Left ventricle myocardium superior (tissue), 1 donor: ENCODE measurements at places on chromosomes 5 and 9. TPM values are rescaled to one million over a fixed set of nuclear protein-coding genes. Genes with fewer than 3 reads are reported as not detected.
A peak's percentile ranks its signal among the peaks of the same experiment; 100 is the strongest.

DNA sequence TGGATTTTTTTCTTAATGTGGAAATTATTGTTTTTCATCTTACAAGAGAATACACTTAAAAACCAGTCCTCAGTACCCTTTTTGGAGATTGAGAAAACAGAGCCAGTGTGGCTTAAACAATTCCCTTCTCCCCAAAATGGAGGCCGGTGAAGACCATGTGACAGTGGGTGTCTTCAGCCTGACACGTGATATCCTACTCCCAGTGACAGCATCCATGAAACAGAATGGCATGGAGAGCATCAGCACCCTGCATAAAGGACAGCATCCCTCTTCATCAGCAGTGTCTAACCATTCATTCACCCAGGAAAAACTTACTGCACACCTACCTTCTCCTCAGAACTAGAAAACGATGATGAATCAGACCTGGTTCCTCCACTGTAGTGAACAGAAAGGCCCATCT, 103.4 kb upstream of the RAI14 start:
- no peak for DNase-seq

- peak; percentile 71 for DNase-seq
Measured at GRCh38 chr5:177495243-177496060, 2.0 kb downstream of the PDLIM7 start.

The MYORG gene
- 5.3 TPM for total RNA-seq

DNA sequence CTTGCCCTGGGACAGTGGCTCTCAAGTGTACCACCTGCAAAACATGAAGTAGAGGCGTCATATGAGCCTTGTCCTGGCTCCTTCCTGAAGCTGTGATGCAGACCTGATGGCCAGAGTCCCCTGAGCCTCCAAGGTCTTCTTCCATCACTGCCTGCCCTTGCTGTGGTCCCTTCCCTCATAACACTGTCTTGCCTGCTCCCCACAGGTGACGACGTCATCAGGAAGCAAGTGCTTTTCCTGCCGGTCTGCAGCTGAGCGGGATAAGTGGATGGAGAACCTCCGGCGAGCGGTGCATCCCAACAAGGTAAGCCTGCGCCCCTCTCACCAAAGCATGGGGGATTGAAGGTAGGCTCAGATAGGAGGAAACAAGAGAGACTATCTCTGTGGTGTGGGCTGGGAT, 107.3 kb downstream of the DAB2IP start:
- no peak for DNase-seq

The LNPEP gene
- 53.0 TPM for total RNA-seq

GRCh38 chr5:134101686-134102439, 12.6 kb upstream of the TCF7 start:
- DNase-seq, result peak; percentile 78

DNA sequence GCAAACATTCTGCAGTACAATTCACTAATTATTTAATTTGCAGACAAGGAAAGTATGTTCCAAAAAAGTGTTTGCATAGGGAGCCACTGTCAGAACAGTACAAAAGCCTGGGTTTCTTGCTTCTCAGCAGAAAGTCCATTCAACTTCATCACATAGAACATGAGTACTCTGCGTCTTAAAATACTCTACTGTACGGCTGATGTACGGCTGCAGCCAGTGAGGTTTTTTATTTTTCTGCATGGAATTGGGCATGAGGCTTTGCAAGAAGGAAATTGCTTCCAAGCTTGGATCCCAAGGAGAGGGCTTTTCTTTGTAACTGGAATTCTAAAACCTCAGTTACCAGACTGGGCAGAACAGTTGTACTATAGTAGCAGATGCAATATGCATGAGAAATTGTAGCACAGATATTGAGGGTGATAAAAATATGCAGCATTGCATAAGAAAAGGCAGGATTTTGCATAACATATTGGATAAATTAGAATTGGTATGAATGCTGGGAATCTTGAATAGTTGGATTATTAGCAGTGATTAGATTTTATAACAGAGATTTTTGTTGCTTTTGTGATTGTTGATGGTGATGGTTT, 178.1 kb upstream of the CDH9 start:
- DNase-seq, result no peak

DNA sequence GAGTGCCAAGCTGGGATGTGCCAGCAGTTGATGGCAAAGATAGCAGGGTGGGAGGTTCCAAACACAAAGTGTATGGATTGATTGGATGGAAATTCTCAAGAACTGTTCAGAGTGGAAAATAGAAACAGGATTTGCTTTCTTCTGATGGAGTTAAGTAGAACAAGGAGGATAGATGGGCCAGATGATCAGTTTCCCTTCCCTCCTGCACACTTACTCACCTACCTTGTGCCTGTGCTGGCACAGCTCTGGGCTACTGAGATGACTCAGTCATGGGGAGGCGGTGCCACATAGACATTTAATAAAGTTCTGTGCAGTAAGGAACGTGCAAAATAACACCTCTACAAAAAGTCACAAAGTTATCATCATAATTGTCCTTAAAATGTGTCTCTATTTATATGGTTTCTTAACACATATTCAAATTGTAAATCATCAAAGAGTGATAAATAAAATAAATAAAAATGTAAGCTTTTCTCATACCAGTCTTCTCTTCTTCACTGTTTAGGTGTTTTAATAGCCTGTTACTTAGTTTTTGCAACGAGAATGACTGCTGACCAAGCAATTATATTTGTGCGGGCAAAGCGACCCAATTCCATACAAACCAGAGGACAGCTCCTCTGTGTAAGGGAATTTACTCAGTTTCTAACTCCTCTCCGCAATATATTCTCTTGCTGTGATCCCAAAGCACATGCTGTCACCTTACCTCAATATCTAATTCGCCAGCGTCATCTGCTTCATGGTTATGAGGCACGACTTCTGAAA, 12.7 kb downstream of the PTPDC1 start:
- DNase-seq, result no peak

- DNase-seq, result no peak
Measured at GRCh38 chr5:891837-892393, 686 bp downstream of the BRD9 start.

The LURAP1L gene
- total RNA-seq, result 2.4 TPM

DNA sequence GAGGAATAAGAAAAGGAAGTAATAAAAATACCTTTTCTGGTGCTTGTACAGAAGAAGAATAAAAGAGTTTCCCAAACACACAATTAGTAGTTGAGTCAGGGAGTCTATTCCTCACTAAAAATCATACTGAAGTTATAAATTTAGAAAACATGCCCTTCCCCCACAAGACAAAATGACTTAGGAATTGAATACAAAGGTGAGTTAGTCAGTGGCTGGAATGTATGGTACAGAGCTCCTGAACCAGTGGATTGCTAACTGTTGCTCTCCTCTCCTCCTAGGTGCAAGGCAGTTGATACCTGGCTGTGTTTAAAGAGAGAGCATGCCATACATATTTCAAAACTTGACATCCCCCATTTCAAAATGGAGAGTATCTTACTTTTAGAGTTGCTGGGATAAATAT, 1.9 kb downstream of the GDA start:
- no peak for DNase-seq

DNA sequence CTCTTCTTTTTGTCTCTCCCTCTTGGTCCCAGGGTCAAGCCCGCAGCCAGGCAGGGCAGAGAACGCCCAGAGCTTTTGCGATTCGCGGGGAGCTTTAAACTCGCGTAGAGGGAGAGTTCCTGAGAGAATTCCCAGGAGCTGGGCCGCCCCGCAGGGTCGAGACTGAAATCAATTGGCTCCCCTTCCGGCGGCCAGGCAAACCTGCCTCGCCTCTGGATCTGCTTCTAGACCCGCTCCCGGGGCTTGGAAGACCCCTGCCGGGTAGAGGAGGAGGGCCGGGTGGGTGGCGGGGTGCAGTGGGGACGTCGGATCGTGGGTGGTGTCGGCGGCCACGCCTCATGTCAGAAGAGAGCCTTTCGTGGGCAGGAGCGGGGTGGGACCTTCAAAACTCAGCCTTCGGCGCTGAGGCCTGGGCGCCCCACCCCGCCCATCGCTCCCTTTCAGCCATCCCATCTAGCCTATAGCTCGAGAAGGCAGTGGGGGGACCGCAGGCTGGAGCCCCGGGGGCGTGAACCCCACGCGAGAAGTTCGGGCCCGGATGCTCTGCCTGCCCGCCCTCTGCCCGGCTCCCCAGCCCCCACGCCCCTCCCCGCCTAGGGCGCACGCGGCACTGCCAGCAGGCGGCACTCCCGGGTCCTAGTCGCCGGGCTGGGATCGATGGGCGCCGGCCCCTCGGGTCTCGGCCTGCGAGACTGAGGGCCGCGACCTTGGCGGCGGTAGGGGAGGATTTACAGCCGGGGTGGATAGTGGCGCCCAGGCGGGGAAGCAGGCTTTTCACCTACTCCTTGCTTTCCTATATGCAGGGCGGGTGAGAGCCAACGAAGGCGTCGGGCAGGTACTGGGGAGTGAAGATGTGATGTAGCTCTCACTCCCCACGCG, 6.1 kb downstream of the PRDM6 start:
- DNase-seq, result no peak

DNA sequence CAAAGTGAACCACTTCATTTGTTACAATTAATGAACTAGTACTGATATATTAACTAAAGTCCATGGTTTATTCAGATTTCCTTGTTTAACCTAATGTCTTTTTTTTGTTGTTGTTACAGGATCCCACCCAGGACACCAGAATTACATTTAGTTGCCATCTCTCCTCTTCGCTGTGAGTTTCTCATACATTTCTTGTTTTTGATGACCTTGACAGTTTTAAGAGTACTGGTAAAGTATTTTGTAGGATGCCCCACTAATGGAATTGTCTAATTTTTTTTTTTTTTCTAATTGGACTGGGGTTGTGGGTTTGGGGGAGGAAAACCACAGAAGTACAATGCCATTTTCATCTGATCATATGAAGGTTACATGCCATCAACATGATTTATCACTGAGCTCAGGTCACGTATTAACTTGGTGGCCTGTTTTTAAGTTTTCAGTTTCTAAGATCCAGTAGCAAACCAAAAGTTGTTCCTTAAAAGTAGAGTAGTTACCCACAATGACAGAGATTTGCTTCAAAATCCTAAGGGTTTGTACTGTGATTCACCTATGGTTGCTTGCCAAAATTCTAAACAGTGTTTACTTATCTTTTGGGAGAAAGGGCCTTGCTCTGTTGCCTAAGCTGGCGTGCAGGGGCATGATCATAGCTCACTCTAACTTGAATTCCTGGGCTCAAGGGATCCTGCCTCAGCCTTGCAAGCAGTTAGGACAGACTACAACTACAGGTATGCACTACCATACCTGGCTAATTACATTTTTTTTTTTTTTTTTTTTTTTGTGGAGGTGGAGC, 4.5 kb upstream of the OTULIN start:
- DNase-seq, result no peak

The SPEF2 gene
- 2.7 TPM for total RNA-seq

- DNase-seq, result no peak
Measured at GRCh38 chr5:135851915-135852845, 17.7 kb downstream of the SLC25A48 start.

DNA sequence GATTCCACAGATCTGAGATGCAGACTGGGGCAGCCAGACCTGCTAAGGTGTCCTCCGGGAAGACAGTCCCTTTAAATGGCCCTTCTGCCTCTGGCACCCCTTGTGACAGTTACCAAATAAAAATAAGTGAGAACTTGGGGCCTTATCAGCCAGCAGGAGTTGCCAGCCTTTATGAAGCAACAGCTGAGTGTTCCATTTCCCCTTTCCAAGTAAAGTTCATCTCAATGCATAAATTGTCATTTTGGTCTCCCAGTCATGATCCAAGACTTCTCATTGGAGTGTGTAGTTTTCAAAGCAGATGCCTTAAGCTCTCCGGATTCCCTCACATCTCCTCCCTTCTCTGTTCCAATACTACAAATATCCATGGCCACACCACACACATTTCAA, 4.1 kb downstream of the PTCH1 start:
- no peak for DNase-seq

- no peak for DNase-seq
Measured at GRCh38 chr5:39360471-39361111, 3.7 kb downstream of the C9 start.

The SLC28A3 gene
- total RNA-seq, result 1.2 TPM

The OCLN gene
- 1.6 TPM for total RNA-seq

DNA sequence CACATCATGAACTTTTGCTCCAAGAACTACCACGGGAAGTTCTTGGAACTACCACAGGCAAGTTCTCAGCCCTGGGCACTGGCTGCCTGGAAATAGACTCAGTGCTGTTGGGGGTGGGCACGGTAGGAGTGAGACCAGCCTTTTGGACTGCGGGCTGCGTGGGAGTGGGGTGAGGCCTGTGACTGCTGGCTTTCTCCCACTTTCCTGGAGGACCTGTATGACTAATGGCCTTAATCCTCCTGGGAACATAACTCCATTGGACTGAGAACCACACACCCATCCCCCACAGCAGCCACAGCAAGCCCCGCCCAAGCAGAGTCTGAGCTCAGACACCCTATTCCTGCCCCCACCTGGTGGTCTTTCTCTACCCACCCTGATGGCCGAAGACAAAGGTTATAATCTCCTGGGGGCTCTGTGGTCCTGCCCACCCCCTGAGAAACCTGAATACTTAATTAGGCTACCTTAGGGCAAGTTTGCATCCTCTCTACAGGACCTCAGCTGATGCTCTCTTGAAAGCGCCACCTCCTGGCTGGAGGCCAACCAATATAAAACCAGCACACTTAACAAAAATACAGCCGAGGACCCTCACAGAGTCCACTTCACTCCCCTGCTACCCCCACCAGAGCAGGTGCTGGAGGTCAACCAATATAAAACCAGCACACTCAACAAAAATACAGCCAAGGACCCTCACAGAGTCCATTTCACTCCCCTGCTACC, 112.6 kb downstream of the CACNA1B start:
- peak; percentile 14 for DNase-seq

GRCh38 chr9:137273095-137273490, 4.4 kb upstream of the TOR4A start:
- no peak for DNase-seq

DNA sequence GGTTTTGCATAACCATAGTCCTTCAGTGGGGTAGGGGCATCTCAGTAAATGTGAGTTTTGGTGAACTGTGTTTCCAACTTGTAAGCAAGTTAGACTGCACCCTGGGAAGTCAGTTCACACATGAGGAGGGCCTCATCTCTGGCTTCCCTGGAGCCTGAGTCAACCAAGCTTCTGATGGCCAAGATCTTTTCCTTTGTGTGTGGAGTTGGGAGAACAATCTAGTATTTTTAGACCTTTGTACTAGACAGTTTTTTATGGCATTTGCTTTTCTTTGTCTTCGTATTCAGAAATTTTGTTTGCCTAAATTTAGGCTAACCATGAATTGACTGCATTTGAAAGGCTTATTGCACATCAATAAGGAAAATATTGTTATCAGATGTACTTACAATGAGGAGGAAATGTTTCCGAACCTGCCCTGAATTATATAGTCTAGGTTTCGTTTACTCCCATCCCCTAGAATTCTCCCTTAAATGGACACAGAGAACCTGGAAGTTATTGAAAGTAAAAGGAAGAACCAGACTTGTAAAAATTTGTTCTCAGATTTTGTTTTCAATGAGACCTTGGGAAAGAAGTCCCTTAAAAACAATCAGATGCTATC, 204.6 kb downstream of the AOPEP start:
- DNase-seq, result no peak

DNA sequence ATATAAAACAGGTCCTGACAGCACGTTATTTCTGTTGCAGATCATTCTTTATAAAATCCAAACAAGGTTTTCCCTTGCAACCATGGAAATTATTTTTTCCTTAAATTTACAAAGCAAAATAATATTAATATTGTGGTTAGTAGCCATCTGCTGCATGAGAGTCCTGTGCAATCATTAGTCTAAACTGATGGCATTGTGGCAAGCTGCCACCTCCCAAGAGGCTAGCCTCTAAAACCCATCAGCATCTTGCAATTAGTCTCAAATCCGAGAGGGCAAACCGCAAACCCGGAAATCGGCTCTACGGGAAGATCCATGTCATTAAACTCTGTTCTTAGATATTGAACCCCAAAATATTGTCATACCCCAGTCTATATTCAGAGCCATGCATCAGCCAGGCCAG, 11.3 kb upstream of the CDH6 start:
- DNase-seq, result no peak

The ZDHHC11B gene
- total RNA-seq, result 20.0 TPM

- DNase-seq, result no peak
Measured at GRCh38 chr5:83720836-83721537, at the start of gene HAPLN1. TSS of gene HAPLN1 (minus strand) at chr5:83720855. CDS start at chr5:83673523, 47,332 bp downstream.
